ENCODE measurements at places on chromosomes 2 and 18.

DNA sequence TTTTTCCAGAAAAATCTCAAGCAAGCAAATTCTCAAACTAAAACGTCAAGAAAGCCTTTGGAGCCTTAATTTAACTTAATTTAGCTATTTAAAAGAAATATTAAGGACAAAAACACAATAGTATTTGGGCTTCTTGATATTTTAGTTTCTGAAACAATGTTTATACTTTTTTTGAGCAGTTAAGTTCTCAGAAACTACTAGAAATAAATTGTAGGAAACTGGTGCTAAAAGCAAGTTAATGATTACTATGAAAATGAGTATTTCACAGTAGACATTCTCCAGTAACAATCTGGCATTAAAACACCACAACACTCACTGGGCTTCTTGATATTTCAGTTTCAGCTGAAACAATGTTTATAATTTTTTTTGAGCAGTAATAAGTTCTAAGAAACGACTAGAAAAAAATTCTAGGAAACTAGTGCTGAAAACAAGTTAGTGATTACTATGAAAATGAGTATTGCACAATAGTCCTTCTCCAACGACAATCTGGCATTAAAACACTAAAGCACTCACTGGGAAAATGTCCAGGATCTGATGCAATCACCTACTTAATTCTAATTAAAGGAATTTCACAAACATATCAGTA is 45.1 kb downstream of the TRAK2 start:
- no peak for DNase-seq

- DNase-seq = no peak
Observed at GRCh38 chr2:216665242-216665641, 30.1 kb downstream of the IGFBP5 start.

DNA sequence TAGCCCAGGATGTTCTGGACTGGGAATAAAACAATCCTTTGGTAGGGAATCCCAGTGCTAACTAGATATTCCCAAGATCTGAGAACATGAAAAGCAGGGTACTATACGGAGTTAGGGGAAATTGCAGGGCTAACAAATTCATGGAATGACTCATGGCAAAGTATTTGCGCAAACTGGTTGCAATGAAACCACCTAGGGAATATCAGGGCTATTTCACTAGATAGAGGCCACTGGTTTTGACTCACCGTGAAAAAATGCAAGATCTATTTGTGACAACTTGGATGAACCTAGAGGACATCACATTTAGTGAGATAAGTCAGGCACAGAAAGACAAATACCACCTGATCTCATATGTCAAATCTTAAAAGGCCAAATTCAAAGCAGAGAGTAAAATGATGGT is 233.3 kb downstream of the MBD2 start:
- DNase-seq = no peak

DNA sequence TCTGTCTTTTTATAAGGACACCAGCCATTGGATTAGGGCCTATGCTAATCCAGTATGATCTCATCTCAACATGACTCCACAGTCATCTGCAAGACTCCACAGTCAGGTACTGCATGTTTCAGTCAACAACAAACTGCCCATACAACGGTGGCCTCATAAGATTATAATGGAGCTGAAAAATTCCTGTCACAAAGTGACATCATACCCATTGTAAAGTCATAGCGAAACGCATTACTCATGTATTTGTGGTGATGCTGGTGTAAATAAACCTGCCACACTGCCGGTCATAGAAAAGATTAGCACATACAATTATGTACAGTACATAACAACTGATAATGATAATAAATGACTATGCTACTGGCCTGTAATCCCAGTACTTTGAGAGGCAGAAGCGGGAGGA is 102.2 kb downstream of the TEX51 start:
- no peak for DNase-seq
